ENCODE measurements at places on chromosomes 4 and X.

DNA sequence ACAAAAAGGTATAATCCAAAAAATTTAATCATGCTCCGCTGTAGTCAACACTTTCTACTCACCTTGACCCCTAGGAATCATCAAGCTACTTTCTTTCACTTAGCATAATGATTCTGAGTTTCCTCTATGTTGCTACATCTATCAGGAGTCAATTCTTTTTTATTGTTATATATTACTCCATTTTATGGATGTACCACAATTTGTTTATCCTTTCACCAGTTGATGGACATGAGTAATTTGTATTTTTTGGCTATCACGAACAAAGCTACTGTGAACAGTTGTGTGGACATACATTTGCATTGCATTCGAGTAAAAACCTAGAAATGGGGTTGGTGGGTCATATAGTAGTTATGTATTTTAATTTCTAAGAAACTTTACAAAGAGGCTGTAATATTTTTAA, 102.9 kb downstream of the PRSS12 start:
- DNase-seq = no peak

- DNase-seq = no peak
Measured at GRCh38 chrX:22097012-22097694, 65.0 kb downstream of the PHEX start.

DNA sequence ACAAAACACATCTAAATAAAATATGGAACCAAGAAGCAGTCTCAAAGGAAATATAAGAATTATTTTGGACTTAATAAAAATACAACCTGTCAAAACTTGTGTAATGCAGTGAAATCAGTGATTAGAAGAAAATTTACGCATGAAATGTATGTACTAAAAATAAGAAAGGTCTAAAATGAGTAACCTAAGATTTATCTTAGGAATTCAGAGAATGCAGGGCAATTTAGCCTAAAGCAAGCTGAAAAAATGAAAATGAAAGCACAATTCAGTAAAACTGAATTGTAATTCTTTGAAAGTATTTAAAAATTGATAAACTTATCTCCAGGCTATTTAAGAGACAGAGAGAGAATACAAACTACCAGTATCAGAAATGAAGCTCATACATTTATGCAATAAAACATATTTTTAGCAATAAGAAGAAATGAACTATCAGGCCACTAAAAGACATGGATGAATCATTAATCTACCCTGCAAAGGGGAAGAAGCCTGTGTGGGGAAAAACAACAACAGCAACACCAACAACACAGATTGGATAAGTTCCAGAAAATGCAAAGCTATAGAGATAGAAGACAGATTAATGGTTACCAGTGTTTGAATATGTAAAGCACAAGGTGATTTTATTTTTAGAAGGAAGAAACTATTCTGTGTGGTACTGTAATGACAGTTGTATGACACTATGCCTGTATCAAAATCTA, 442.0 kb upstream of the ADGRL3 start:
- DNase-seq = no peak

DNA sequence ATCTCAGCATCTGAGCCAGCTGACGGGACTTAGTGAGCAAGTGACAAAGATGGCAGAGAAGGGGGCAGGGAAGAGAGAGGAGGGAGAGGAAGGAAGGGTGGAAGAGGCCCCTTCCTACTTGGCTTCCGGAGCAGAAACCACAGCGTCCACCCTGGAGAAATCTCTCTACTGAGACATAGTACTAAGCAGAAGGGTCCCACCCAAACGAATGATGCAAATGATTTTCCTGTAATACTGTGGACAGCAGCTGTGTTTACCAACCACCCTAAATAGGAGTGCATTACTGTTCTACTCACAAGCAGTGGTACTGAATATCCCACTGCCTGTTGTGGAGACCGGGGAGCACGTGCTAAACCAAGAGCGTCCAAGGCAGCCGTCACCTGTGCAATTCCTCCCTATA, 29.4 kb downstream of the DTHD1 start:
- peak; percentile 4 for DNase-seq

- no peak for DNase-seq
Measured at GRCh38 chr4:158913766-158914165, 144.9 kb downstream of the FNIP2 start.

GRCh38 chr4:183197140-183197539, 98.1 kb downstream of the WWC2 start:
- no peak for DNase-seq

DNA sequence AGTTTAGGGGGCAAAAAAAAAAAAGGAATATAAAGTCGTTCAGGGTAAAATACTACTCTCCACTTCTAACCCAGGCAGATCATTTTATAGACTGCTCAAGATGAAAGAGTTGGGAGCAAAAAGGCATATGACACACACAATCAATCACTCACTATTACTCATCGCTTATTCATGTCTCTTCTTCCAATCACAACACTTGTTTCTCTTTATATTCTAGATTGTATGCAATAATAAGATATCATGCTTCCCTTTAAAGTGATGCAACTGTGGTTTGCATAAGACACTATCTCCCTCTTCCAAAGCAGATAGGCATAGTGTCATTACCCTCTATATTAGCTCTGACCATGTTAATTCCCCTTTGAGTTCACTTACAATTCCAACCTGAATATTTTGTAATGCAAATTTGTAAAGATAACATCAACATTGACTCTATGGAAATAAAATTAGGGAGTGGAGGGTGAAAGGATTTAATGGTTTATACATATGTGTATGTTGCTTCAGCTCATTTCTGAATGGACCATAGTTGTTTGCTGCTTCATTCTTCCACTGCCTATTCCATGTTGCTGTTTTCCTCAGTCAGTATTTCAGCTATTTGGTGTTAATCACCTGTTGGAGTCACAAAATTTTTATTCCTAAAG, 154.9 kb upstream of the EPHA5 start:
- no peak for DNase-seq

GRCh38 chr4:8396762-8397406, 43.6 kb downstream of the ACOX3 start:
- no peak for DNase-seq

- no peak for DNase-seq
Measured at GRCh38 chr4:101103381-101104142, 243.8 kb downstream of the PPP3CA start.

GRCh38 chrX:24480400-24480865, 15.3 kb downstream of the PDK3 start:
- DNase-seq = no peak

DNA sequence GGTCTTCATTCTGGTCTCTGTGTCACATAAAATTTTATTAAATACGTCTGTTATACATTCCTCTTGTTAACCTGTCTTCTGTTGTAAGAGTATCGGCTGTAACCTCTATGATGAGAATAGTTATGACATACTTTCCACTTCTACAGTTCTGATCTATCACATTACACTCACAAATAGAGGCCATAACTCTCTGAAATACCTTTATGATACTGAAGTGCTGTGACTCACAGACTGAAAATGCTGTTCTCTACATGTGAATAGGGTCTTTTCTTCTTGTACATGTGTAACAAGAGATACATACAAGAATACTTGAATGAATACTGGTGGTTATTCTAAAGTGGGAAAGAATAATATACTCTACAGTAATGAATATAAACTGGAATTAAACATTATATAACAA, 1047.6 kb downstream of the TECRL start:
- DNase-seq = no peak

- DNase-seq = peak; percentile 3
Measured at GRCh38 chr4:2220016-2220630, 21.8 kb downstream of the HAUS3 start.

- DNase-seq = peak; percentile 75
Measured at GRCh38 chr4:87559090-87559837, 30.1 kb upstream of the SPARCL1 start.

- DNase-seq = no peak
Measured at GRCh38 chr4:159902648-159903047, 799.8 kb downstream of the RAPGEF2 start.

DNA sequence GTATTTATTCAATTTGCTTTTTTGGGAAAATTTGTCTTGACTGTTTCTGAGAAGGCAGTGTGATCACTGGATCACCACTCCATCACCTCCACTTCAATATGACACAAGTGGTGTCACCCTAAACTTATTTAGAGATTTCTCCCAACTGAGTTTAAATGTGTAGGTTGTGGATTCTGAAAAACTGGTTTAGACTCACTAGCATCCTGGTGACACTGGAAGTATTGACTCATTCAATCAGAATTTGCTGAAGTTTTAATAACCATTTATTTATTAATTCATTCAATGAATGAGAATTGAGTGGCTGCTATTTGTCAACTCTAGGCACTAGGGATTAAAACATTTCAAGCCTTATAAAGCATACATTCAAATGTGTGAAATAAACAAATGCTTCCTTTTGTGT, 819.1 kb upstream of the EPHA5 start:
- no peak for DNase-seq

DNA sequence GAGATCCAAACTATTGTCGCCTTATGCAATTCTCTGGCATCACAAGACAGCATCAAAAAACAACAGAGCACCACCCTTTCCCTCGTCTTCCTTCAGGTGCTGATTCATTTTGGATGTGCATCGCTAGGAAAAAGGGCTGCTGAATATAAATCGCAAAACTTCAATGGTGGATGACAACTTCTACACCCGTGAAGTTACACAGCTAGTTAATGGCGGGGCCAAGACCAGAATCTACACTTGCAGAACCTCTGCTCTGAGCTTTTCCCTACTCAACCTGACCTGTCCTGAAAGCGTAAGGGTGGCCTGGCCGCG, 674 bp downstream of the GNPDA2 start:
- DNase-seq = no peak

GRCh38 chr4:83438719-83439118, 16.9 kb downstream of the HELQ start:
- DNase-seq = no peak

DNA sequence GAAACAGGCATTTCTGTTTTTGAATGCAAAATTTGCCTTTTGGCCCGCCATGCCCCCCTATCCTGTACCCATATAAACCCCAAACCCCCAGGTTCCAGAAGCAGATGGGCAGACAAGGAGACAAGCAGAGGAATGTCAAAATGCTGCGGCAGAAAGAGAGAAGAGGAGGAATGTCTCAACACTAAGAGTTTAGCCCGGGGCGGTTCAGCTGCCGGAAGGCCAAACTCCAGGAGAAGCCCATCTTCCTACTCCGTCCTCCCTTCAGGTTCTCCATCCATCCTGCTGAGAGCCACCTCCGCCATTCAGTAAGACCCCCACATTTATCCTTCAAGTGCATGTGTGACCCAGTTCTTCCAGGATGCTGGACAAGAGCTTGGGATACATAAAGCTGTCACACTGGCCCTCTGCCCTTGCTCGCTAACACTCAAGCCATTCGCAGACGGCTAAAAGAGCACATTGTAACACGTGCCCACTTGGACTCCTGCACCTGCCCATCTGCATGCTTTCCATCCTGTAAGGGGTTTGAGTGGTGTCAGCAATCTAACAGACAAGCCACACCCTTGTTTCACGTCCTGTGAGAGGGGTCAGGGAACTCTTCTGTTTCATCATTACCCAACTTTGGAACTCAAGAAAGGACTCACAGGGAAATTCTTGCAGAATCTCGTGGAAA, 31.3 kb downstream of the TLR10 start:
- DNase-seq = no peak

DNA sequence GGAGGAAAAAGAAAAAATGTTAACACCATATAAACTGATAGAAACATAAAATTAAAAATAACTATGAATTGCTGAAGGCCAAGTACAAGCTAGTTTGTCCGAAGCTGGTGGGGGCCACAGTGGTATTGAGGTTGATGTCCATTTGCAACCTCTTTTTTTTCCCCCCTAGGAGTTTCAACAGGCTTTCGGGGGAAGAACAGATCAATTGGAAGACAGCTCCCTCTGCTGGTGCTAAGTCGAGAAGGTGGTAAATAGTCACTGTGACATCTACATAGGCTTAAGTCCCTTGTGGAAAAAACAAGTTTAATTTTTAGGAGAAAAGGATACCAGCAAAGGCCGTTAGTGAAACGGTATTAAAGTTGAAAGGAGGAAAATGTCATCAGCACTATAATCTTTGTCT, 115.7 kb upstream of the ZXDA start:
- DNase-seq = peak; percentile 49

Data from NCI-H748 treated with DMSO at 0.1 percent for 48 hours (cell line).